ENCODE measurements at places on chromosomes 5 and 9.
A peak's percentile ranks its signal among the peaks of the same experiment; 100 is the strongest.

GRCh38 chr5:74288448-74289108 lies 351.9 kb downstream of the ENC1 start:
- no peak for DNase-seq

- no peak for DNase-seq
These were observed 4.4 kb downstream of the RABGAP1 start for GRCh38 chr9:122944960-122945888.

- no peak for DNase-seq
These were observed 173.7 kb downstream of the MELK start for GRCh38 chr9:36746415-36746814.

GRCh38 chr9:137462986-137463930 lies 4.1 kb upstream of the NSMF start:
- DNase-seq, result no peak

DNA sequence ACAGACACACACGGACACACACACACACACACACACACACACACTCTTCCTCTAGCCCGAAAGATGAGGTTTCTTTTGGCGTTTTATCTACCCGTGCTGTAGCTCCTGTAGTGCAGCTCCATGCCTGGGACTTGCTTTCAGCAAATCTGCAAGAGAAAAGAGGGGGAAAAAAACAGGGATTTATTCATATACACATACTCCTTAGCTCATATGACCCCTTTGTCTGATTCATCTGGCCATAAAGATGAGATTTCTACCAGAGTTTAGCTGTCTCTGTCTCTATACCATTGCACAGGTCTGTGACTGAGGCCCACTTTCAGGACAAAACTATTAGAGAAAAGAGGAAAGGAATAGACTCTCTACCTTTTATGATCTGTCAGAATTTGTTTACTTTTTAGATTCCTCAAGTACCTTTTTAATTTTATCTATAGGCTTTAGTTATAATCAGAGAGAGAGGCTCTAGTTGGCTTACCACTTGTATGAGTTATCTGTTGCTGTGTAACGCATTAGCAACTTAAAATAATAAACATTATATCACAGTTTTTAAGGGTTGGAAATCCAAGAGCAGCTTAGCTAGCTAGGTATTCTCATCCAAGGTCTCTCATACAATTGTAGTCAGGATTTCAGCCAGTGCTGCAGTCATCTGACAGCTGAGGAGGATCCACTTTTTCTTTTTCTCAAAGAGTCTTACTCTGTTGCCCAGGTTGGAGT lies 14.7 kb downstream of the SNX2 start:
- no peak for DNase-seq

- no peak for DNase-seq
These were observed 123.6 kb downstream of the SEMA6A start for GRCh38 chr5:116451066-116451465.

DNA sequence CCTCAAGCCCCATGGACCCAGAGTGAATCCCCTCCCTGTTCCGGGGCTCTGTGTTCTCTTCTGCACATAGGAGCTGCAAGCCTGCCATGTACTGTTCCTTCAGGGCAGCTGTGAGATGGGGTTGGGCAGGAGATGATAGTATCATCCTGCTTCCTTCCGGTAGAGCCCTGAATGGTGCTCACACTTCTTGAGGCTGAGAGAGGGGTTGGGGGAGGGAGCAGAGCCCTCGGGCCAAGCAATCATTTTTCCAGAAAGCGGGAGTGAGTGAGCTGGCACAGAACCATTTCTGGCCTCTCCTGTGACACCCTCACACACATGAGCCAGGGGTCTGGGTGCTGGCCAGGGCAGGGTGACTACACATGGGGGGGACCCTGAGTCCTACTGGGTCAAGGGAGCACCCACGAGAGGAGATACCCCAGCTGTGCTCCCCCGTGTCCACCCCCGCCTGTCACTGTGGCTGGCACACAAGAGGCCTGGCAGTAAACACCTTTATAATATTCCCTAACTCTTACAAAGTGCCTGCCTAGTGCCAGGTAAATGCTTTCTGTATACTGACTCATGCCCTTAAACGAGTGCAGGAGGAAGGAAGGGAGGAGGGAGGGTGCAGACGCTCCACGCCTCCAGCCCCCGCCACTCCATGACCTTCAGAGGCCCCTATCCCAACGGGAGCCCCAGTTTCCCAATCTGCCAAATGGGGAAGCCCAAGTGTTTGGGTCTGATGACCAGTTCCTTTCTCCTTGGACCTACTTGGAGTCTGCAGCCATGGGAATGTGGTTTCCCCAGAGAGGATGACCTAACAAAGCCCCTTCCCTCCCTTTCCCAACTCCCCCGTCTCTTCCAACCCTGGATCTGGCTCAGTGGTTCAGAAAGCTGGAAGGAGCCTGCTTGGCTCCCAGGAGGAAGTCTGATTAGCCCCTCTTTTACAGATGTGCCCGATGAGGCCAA lies 15.5 kb downstream of the AKNA start:
- DNase-seq, result no peak

- DNase-seq, result no peak
These were observed 55.7 kb downstream of the LIFR start for GRCh38 chr5:38500573-38501260.

DNA sequence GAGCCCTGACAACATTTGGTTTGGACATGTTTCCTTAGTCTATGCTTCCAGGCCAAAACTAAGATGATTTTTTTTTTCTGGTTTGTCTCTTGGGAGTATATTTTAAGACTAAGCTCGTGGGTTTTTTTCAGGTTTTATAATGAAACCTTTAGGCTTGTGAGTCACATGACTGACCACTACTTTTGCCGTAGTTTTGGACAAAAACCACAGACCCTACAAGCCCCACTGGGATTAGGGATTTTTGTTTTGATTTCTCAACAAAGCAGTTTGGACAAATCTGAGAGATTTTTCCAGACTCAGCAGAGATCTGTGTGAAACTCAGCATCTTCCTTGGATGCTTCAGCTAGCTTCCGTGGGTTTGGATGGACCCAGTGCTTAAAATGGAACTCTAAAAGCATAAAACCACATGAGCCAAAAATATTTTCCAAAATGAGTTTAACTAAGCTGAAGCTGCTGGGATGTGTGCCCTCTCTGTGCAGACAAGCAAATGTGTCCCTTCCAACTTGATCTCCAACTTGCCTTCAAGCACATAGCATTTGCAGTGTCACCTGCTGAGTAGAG lies 70.3 kb upstream of the SMIM15 start:
- no peak for DNase-seq

DNA sequence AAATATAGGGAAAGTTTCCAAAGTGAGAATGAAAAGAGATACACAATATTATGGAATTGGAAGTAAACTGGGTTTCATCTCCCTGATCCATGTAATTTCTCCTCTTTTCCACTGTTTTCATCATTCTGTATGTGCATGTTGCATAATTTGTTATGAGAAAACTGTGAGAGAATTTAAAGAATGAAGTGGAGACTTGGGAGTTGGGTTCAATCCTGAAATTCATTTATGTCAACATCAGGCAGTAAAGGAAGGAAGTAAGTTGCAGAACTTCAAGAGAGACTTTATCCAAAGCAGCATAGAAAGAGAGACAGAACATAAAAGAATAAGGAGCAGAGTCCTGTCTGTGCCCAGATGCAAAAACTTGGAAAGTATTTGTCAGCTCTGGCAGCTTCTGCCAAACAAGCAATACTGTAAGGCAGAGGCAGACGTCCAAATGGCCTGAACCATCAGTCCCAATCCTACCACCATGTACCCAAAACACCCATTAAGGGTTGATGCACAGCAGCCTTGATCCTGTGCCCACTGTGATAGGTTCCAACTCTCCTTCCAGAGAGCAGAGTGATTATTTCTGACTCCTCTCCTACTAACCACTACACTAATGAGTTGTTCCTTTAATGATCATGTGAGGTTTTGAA lies 425.3 kb upstream of the CDH6 start:
- no peak for DNase-seq

GRCh38 chr9:93136011-93136440 lies 2.0 kb upstream of the NINJ1 start:
- no peak for DNase-seq

- no peak for DNase-seq
These were observed at the start of gene DMRTA1 for GRCh38 chr9:22446589-22446949. Gene DMRTA1 (plus strand): TSS chr9:22446824. CDS start chr9:22447066, 242 bp downstream.

- no peak for DNase-seq
These were observed 174.5 kb downstream of the DOCK8 start for GRCh38 chr9:389159-389558.

GRCh38 chr9:22214021-22214420 lies 204.9 kb upstream of the CDKN2B start:
- no peak for DNase-seq

DNA sequence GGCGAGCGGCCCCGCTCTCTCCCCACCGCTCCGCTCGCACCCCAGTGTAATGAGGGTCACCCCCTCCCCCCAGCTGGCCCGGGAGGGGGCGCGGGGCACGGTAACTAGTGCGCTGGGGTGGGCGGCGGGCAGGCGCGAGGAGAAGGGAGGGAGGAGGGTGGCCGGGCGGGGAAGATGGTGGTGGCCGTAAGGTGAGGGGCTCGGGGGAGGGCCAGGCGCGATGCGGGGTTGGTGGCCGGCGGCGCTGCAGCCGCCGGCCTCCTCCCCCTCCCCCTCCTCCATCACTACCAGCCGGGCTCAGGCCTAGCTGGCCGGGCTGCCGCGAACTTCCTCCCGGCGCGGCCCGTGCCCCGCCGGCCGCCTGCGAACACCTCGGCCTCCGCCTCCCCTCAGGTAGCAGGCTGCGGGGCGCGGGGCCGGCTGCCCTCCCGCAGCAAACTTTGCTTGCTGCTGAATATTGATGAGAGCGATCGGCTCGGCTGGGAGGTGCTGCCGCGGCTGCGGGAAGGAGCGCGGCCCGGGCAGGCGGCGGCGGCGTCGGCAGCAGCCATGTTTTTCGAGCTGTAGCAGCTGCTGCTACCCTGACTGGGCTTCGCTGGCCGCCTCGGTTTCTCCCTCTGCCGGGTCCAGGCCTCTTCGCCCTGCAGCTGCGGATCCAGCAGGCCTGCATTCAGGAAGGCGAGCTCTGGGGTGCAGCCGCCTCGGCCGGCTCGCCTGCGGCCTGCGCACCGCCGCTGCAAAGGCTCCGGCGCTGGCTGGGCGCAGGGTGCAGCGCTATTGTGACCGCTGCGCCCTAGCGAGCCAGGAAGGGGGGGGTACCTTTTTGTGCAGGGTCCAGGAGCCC lies 502 bp downstream of the NSD1 start:
- peak; percentile 18 for DNase-seq

DNA sequence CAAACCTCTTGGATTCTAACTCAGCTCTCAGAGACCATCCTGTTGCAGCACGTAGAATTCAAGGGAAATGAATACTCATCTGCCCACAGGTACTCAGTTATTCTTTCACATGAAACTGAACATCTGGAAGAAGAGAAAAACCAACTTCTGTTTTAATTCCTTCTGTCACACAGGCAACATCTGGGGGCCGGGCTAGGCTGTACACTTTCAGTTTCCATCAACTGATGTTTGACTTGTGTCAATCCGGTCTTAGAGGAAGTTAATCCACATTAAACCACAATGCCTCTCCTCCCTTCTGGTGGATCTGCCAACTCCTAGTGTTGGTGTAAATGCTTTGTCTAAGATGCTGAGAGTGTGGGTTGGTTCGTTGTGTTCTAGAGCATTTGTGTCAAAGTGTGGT lies 17.6 kb downstream of the DMRT3 start:
- DNase-seq, result no peak

- DNase-seq, result no peak
These were observed 17.7 kb downstream of the RFESD start for GRCh38 chr5:95664204-95664786.

DNA sequence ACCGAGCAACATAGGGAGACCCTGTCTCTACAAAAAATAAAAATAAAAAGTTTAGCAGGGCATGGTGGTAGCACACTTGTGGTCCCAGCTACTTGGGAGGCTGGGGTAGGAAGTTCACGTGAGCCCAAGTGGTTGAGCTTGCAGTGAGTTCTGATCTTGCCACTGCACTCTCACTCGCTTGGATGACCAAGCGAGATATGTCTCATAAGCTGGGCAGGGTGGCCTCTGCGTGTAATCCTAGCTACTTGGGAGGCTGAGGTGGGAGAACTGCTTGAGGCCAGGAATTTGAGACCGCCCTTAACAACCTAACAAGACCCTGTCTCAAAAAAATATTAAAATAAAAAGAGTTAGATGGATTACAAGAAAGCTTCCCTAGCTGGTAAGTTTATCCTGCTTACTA lies 32.5 kb downstream of the RASA1 start:
- no peak for DNase-seq

GRCh38 chr5:54655761-54656160 lies 138.2 kb downstream of the SNX18 start:
- no peak for DNase-seq

- no peak for DNase-seq
These were observed 112.2 kb upstream of the ZNF608 start for GRCh38 chr5:124858612-124859011.

GRCh38 chr5:42306287-42306686 lies 117.0 kb upstream of the GHR start:
- DNase-seq, result no peak

GRCh38 chr9:4850603-4851310 lies 58.0 kb downstream of the RCL1 start:
- DNase-seq, result no peak

DNA sequence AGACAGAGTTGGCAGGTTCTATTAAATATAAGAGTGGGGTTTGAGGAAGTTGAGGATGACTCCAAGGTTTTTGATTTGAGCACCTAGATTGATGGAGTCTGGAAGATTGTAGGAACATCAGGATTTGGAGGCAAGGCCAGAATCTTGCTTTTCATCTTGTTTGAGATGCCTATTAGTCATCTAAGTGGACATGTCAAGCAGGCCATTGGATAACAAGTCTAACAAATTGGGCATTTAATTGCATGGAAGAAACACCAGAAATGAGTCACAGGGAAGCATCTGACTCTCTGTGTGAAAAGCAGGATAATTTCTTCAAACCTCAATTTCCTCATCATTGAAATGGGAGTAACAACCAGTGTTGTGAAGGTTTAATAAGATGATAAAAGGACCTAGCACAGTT lies 53.3 kb upstream of the ARL15 start:
- DNase-seq, result no peak

DNA sequence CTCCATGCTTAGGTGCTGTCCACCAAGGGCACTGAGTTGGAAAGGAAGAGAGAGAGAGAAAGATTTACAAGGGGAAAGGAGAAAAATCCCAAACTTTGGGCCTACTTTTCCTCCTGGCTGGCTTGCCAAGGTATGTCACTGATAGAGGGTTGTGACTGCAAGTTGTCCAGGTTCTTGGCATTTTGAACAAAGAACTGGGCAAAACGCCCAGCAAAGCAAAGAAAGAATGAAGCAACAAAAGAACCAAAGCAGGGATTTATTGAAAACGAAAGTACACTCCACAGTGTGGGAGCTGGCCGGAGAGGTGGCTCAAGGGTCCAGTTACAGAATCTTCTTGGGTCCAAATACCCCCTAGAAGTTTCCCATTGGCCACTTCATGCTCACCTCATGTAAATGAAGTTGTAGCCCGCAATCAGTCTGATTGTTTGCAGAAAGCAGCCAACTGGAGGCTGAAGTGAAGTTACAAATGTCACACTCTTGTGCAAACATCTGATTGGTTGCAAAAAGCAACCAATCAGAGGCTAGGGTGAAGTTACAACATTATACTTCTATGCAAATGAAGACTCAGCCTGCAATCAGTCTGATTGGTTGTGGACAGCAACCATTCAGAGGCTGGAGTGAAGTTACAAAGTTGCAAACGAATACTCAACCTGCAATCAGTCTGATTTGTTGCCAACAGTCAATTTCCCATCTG lies 263.5 kb downstream of the YTHDC2 start:
- no peak for DNase-seq

All from activated T-helper 1 cell treated with Interleukin-2 at 50 U/mL for 16 hours (primary cell).